ENCODE measurements at places on chromosomes 13 and 19.
A peak's percentile ranks its signal among the peaks of the same experiment; 100 is the strongest.

DNA sequence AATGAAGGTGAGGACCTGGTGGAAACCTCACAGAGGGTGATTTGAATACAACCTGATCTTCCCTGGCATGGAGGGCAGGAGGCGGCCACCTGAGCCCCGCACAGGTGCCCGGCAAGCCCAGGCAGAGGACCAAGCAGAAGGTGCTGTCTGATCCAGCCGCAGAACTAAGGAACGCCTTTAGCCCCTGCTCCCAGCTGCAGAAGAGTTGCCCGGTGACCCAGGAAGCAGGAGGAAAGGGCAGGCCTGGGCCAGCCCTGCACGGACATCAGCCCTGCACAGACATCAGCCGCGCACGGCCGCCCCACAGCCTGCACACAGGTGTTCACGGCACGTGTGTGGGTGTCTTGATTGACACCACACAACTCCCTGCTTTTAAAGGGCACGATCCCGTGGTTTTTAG lies 43.1 kb downstream of the RASA3 start:
- no peak for DNase-seq

DNA sequence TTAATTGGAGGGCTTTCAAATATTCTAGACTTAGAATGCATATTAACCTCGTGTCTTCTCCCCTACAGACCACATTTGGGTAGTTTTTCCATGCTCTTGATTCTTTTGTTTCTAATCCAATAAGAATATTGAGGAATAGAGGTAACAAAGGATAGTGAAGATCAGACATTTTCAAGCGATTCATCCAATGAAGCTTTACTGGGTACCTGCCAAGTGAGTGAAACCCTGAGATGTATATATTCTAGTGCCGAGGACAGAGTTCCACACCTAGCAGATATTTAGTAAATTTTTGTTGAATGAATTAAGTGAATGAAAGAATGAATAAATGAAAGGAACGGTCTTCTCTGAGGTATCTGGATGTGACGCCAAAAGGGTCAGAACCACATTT lies 442 bp upstream of the RFC3 start:
- no peak for DNase-seq

DNA sequence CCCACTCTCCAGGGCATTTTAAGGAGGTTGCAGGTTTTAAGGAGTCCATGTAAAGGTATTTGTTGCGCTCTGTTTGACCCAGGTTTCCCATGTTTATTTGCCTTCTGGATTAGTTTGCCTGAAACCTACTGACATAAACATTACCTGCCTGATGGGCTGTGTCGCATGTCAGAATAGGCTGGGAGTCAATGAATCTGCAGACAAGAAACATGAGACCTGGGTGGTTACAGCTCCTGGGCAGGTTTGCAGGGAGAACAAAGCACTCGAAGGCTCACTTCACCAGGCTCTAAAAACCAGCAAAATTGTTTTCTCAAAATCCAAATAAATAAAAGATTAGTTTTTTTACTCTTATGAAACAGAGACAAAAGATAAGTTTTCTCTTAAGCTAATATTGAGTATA lies 114.4 kb upstream of the SERTM1 start:
- no peak for DNase-seq

- peak; percentile 23 for DNase-seq
These were observed 113.2 kb downstream of the TM9SF2 start for GRCh38 chr13:99614465-99614885.

- no peak for DNase-seq
These were observed 7.0 kb downstream of the CUL4A start for GRCh38 chr13:113216254-113217048.

DNA sequence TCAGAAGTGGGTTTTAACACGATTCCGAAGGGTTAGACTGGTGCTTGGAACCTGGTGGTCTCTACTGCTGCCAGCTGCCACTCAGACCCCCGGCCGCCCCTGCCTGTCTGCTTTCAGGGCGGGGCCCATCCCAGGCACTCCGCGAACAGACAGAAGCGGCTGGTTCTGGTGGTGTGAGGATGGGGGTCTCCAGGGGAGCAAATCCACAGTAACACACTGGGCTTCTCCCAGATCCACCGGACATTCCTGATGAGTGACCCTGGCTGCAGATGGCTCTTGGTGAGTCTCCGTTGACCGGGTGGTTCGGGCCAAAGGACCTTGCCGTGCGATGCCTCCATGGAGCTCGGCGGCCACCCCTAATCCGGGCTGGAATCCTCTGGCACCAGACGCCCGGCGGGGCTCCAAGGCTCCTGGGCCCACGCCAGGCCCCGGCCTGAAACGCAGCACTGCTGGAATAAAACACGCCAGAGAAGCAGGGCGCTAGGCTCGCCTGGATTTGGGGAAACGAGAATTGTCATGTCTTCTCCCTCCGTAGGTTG lies 2.1 kb upstream of the PTBP1 start:
- DNase-seq, result no peak

- DNase-seq, result peak; percentile 98
These were observed at the start of gene ZSCAN18 for GRCh38 chr19:58097781-58098681. Gene ZSCAN18 (minus strand): TSS chr19:58098231. CDS start chr19:58090267, 7,964 bp downstream.

- DNase-seq, result no peak
These were observed 69.3 kb downstream of the NHLRC3 start for GRCh38 chr13:39107561-39107960.

GRCh38 chr13:57409121-57409520 lies 222.4 kb upstream of the PCDH17 start:
- no peak for DNase-seq

DNA sequence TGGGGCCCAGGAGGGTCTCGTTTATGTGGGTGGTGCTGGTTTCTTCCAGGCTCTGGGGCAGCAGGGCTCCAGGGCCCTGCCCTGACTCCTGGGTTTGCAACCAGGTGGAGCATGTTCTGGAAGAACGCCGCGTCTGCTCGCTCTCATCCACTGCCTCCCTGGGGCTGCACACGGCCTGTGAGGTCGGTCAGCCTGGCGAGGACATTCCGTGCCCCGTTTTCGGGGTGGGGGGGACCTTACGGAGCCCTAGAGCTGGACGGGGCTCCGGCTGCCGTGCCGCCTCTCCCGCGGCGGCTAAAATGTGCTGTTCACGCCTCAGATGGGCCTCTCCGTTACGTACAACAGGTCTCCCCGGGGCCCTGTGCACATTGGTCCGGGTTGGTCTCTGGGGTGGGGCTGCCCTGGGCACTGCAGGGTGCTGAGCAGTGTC lies 3.3 kb downstream of the GNA11 start:
- no peak for DNase-seq

- no peak for DNase-seq
These were observed 17.7 kb downstream of the GPC6 start for GRCh38 chr13:93244141-93244917.

GRCh38 chr13:70829748-70830147 lies 721.5 kb upstream of the KLHL1 start:
- no peak for DNase-seq

GRCh38 chr19:2214251-2214650 lies 21.9 kb downstream of the PLEKHJ1 start:
- DNase-seq, result no peak

- DNase-seq, result no peak
These were observed 32.3 kb upstream of the NDUFS7 start for GRCh38 chr19:1351381-1351851.

DNA sequence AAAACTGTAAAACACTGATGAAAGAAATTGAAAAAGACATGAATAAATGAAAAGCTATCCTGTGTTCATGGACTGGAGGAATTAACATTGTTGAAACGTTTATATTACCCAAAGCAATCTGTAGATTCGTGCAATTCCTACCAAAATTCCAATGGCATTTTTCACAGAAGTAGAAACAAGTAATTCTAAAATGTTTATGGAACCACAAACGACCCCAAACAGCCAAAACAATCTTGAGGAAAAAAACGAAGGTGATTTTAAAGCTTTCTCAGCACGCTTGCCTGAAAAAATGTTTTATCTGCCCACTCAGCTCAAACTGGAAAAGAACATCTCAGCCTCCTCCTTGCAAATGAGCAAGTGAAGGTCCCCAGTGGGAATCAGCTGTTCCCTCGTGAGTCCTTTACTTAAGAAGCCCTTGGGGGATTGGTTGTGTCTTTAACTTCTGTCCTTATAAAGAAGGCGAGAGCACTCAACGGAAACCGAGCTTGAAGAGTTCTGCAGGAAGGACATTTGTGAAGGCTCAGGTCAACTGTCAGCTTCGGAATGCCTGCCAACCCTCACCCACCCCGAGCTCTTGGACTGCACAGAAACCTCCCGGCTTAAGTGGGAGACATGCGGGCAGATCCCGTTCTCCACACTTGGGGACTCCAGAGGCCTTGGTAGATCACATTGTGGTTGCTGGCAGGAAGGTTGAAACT lies 256.0 kb upstream of the IRS2 start:
- DNase-seq, result no peak

- DNase-seq, result no peak
These were observed 201.3 kb upstream of the SLITRK6 start for GRCh38 chr13:86000546-86000945.

- peak; percentile 85 for DNase-seq
These were observed 1.3 kb downstream of the CSNK1G2 start for GRCh38 chr19:1942078-1942933.

DNA sequence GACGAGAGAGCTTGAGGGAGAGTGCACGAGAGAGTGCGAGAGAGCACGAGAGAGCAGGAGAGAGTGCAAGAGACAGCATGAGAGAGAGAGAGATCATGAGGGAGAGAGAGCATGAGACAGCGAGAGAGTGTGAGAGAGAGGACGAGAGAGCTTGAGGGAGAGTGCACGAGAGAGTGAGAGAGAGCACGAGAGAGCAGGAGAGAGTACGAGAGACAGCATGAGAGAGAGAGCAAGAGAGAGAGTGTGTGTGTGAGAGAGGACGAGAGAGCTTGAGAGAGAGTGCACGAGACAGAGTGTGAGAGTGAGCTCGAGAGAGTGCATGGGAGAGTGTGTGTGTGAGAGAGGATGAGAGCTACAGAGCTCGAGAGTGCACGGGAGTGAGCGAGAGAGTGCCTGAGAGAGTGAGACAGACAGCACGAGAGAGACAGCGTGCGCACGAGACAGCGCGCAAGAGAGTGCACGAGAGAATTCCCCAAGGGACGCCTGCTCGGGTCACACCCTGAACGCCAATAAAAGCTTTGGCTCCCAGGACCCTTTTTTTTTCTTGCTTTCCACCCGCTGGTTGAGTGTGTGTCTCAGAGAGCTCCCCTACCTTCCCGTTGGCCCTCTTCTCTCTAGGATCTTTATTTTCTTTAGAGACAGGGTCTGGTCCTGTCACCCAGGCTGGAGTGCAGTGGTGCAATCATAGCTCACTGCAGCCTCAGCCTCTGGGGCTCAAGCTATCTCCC lies 3.7 kb downstream of the CD70 start:
- DNase-seq, result no peak

- no peak for DNase-seq
These were observed 31.3 kb downstream of the CYP4F22 start for GRCh38 chr19:15539638-15540037.

- no peak for DNase-seq
These were observed 19.0 kb downstream of the MAN2B1 start for GRCh38 chr19:12647490-12648071.

DNA sequence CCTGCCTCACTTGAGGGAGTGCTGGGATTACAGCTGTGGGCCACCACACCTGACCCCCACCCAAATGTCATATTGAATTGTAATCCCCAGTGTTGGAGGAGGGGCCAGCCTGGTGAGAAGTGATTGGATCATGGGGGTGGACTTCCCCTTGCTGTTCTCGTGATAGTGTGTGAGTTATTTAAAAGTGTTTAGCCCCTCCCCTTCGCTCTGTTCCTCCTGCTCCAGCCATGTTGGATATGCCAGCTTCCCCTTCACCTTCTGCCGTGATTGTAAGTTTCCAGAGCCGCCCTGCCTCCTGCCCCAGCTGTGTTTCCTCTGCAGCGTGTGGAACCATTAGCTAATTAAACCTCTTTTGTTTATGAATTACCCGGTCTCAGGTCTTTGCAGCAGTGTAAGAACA lies 13.7 kb downstream of the CHAMP1 start:
- no peak for DNase-seq

GRCh38 chr13:56923626-56924140 lies 217.0 kb upstream of the PRR20A start:
- DNase-seq, result no peak

DNA sequence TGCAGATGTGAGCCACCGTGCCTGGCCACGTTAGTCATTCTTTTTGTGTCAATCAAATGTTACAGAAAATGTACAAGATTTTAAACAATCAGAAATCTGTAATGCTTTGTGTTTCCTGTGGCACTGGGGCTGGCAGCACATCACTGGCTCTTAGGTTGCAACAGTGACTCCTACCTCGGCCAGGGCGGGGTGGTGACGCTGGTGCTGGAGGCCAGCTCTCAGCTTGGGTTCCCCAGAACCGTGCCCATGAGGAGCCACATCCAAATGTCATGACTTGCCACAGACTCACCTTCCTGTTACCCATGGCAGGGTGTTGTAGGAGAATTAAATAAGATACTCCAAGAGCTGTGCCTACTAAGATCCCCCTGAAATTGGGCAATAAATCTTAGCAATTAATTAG lies 161.7 kb downstream of the TEX29 start:
- no peak for DNase-seq

GRCh38 chr13:26785838-26786630 lies 25.4 kb upstream of the GPR12 start:
- DNase-seq, result peak; percentile 63

- no peak for DNase-seq
These were observed 96.3 kb downstream of the NHLRC3 start for GRCh38 chr13:39134574-39134973.

GRCh38 chr19:7115721-7116120 lies 46.2 kb downstream of the ZNF557 start:
- no peak for DNase-seq

DNA sequence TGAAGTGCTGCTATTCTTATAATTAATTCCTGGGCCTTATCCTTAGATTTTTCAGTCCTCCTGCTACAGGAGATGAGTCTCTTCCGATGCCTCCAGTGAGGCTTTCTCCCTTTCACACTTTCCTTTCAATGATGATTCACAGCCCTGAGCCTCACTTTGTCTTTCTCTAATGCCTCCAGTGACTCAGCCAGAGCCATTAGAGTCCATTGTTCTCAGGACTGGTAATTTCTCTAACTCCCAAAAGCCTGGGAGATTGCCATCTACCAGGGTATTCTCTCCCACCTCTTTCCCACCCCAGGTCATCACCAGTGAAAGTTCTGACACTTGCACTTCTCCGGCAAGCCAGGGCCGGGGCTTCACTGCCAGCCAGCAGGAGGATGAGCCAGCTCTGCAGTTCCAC lies 49.6 kb upstream of the ARGLU1 start:
- no peak for DNase-seq

GRCh38 chr13:35489050-35489449 lies 12.6 kb upstream of the MAB21L1 start:
- no peak for DNase-seq

GRCh38 chr13:58869566-58869965 lies 1238.0 kb downstream of the PCDH17 start:
- no peak for DNase-seq

DNA sequence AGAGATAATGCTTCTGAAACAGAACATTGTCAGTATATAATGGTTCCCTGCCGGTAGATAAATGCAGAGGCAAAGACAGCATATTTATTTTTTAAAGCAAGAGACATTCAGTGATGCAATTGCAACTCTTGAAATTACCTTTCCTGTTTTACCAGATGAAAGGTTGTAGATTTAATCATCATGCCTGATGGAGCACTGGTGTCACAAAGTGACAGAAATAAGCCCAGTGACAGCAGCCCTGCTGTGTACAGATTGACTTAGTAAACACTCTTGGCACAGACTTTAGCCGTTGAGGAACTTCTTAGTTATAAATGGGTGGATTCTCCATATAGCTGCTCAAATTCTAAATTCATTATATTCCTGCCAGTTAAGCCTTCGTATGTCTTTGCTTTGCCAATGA lies 172.5 kb downstream of the ITGBL1 start:
- DNase-seq, result no peak

All from CD4-positive, alpha-beta memory T cell (primary cell).